ENCODE measurements at places on chromosomes 6 and 20.
A peak's percentile ranks its signal among the peaks of the same experiment; 100 is the strongest.

GRCh38 chr20:19603376-19603750 lies 154.7 kb upstream of the RIN2 start:
- DNase-seq = no peak

DNA sequence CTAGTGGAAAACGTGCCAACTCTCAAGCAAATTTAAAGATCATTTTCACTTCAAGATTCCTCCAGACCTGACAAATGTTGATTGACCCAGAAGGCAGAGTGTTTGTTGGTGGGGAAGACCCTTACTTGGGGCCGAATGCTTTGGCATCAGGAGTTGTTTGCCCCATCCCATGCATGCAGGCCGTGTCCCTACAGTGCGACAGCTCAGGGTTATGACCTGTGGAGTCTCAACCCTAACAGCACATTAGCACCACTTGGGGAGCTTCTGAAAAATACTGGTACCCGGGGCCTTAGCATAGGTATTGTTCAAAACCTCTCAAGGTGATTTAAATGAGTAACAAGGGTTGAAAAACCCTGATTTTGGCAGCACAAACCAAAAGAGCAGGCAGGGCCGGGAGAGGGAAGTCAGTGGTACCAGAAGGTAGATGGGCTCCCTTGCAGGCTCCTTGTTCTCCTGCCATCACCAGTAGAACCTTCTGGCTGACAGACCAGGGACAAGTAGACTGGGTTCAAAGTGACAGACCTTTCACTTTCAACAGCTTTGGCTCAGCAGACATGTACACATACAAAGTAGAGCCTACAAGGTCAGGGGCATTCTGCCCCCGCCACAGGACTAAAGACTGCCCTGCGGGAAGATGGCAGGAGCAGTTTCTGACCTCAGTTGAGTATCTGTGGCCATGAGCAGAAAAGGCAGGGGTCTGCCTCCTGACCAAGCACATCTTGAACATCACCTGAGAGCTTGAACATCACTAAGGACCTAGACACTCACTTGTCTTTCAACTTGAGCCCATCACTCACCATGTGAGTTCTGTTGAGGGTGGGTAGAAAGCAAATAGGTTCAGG lies 39.6 kb downstream of the PLCG1 start:
- DNase-seq = no peak

DNA sequence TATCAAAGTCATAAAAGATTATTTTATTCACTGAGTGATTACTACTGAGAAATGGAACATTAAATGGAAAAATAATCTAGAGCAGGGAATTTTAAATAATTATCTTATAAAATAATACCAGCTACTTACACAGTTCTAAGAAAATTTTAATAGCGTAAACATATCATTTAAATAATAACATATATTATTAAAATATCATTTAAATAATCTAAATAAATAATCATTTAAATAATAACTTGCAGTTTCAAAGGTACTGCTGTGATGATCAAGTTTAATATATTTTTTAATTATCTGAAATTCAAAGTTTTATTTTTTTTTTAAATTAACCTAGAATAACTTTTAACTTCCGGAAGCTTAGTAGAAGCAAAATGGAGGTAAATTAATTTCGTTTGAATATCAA lies 301.2 kb downstream of the TBC1D32 start:
- no peak for DNase-seq

DNA sequence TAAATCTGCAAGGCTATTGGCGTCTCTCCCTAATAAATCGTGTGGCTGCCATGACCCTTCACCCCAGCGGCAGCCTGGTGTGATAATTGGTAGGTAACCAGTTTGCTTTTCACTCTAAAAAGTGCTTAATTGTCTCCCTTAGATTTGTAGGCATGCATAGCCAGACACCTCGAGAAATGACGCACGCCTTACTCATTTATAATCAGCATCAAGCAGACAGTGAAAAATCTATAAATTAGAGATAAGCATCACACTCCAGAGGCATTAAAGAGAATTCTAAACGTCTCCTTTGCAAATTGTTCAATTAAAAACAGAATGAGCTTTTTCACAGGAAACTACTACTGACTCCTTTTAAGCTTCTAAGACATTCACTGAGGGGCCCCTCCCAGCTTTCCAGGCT lies 110.2 kb upstream of the RPS6KA2 start:
- DNase-seq = no peak

GRCh38 chr6:42028234-42029061 lies 21.9 kb upstream of the TAF8 start:
- peak; percentile 68 for DNase-seq

All from pulmonary artery endothelial cell (primary cell).